ENCODE measurements at places on chromosomes 4 and X.

DNA sequence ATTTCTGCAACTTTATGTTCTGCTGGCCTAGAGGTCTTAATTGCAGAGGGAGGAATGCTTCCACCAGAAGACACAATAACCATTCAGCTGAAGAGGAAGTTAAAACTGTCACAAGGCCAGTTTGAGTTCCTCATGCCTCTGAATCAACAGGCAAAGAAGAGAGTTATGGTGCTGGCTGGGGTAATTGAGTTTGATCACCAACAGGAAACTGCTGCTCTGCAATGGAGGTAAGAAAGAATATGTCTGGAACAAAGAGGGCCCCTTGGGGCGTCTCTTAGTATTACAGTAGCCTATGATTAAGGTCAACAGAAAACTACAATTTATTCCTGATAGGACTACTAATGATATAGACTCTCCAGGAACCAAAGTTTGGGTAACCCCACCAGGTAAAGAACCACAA lies 744.0 kb downstream of the FSTL5 start:
- DNase-seq = no peak

DNA sequence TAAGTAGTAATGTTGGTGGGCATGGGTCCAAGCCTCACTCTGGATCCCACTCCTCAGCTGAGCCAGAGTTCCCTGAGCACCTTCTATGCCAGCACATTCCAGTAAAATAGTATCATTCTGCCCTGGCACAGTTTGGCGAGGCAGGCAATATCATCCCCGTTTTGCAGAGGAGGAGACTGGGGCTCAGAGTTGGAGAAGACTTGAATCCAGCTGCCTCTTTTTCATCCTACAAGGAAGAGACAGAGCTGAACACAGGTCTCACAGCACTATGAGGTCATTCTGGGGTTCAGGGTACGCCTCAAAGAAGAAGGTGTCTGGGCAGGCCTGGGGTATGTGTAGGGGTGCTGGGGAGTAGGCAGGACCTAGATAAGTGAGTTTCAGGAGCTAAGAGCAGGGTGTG lies 103.9 kb upstream of the STX18 start:
- no peak for DNase-seq

DNA sequence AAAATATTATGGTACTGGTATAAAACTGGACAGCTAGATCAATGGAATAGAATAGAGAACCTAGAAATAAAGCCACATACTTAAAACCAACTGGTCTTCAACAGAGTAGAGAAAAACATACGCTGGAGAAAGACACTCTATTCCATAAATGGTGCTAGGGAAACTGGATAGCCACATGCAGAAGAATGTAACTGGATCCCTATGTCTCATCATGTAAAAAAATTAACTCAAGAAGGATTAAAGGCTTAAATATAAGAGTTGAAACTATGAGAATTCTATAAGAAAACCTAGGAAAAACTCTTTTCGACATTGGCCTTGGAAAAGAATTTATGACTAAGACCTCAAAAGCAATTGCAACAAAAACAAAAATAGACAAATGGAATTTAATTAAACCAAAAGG lies 114.6 kb downstream of the PCDH18 start:
- DNase-seq = no peak

- DNase-seq = no peak
Measured at GRCh38 chr4:17805580-17806155, 4.9 kb downstream of the DCAF16 start.

DNA sequence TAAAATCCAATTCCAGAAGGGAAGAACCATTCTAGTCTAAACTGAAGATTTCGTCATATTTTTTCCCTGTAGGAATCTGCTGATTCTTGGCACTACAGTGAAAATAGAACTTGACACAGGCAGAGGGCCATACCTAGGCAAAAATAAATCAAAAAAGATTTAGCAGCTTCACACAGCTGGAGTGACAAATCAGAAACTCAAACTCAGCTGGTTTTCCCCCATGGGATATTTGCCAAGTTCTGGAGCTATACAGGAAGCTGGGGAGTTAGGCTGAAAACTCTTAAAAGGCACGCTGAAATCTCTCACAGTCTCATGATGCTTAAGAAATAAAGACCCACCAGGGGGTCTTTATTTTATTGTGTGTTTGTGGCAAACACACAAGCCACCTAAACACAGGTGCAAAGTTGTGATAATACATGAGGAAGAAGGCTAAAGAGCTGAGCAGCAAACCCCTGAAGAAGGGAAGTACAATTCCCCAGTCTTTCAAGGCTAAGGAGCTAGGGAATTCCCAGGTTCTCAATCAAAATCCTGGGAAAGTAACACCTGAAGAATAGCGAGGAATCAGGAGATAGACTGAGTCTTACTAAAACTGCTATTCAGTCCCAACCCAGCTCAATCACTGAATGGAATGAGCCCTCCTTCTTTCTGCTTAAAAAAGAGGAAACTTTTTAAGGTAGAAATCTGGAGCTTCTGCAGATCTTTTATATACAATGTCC lies 32.1 kb upstream of the BEND2 start:
- DNase-seq = no peak

- no peak for DNase-seq
Measured at GRCh38 chrX:107674480-107675364, 46.4 kb downstream of the PRPS1 start.
